Activated CD4-positive, alpha-beta T cell treated with anti-CD3 and anti-CD28 coated beads, Interleukin-2, amount 50 U/mL, for 24 hours (primary cell): ENCODE measurements at places on chromosomes 2 and 18.

DNA sequence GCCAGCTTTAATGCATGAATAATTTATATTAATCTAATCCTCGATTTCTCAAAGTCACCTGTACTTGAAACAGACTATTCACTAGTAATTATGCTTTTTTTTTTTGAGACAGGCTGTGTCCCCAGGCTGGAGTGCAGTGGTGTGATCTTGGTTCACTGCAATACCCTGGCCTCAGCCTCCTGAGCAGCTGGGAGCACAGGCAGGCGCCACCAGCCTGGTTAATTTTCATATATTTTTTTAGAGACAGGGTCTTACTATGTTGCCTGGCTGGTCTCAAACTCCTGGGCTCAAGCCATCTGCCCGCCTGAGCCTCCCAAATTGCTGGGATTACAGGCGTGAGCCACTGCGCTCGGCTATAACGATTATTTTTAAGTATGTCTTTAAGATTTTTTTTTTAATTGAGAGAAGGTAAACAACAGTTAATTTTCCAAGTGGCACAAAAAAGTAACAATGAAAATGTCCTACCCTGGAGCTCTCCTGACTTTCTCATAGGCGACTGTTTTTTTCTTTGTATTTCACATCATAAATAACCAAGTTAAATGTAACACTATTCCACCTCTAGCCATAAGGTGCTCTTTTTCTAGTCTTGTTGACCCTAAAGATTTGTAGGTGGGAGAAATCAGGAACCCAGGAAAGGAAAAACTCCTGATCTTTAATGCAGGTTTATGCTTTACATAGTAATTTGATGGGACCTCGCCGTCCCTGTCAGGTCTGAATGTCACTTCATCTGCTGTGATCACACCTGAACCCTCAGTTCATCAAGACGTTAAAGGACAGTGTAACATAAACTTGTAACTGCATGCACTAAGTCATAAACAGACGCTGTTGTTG, 1.3 kb upstream of the ANKRD12 start:
- no peak for DNase-seq

DNA sequence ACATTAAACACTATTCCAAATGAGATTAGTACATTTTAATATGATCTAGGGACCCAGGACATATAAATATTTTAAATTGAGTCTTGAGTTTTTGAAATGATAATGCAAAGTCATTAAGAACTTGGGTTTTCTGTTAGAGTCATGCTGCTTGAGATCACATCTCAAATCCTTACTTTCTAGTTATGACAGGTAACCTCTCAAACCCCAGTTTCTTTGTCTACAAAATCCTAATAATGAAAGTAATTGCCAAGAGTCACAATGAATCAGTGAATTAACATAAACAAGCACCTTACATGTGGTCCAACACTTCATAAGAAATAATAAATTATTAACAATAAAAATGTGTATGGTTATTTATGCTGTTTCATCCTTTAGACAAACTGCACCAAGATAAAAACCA, 607.6 kb downstream of the LRP1B start:
- DNase-seq: no peak

DNA sequence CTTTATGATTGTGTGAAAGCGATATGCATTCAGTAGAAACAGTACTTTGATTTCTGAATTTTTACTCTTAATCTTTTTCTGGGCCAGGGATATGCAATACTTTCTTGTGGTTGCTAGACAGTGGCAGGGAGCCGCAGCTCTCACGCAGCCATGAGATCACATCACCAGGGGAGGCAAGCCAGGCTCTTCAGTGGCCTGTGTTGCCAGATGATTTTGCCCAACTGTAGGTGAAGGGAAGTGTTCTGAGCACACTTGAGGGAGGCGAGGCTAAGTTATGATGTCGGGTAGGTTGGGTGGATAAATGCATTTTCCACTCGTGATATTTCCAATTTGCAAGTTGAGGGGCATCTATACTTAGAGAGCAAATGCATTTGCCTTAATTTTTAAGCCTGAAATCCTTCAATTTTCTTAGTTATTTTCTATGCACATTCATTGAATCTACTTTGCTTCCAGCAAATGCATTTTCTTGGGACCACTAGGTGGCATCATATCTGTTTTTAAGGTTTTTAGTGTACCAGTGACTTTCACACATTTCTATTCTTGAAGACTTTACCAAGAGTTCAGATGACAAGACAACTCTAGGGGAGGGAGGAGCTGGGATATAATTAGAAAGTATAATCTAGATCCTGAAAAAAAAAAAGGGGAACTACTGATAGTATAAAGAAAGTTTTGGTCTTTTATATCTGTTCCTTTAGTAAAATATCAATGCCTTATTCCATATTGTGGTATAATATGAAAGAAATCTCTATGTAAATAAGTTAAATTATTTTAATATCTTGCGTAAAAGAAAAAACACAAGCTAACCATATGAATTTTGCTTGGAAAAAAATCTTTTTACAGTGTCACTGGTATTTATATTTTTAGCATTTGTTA, 643.3 kb downstream of the SOCS6 start:
- DNase-seq: no peak

DNA sequence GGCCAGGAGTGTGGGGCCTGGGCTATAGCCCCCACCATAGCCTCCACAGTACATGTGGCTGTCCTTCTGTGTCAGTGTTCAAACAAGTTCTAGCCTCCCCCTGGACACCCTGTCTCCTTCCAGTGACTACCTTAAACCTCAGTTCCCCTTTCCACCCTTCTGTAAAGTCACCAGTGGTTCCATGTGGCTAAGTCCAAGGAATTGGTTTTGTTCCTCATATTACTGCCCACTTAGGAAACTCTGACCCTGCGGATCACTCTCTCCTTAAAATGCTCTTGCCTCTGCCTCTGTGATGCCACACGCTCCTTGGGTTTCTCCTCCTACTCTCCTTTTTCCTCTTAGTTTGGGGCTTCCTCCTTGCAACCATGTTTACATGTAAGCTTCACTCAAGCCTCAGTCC, 27.8 kb upstream of the REL start:
- DNase-seq: no peak

- no peak for DNase-seq
These were observed 47.5 kb upstream of the TWSG1 start for GRCh38 chr18:9287036-9287435.

DNA sequence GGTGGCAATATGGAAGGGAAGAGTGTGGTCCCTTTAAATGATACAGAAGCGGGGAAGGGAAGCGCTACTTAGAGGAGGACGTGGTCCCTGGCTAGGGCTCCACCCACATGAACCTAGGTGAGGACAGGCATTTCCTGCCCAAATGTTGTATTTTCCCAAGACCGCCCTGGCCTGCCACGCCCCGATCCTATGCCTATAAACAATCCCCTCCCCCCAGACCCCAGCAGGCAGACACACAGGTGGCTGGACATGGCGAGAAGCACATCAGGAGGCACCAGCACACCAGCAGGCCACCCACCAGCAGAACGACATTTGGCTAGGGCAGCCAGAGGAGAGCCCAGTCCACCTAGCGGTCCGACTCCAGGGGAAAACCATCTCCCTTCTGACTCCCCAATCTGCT, 47.2 kb downstream of the METTL8 start:
- no peak for DNase-seq

- DNase-seq: no peak
These were observed 27.7 kb downstream of the SMAD7 start for GRCh38 chr18:48922801-48923730.

DNA sequence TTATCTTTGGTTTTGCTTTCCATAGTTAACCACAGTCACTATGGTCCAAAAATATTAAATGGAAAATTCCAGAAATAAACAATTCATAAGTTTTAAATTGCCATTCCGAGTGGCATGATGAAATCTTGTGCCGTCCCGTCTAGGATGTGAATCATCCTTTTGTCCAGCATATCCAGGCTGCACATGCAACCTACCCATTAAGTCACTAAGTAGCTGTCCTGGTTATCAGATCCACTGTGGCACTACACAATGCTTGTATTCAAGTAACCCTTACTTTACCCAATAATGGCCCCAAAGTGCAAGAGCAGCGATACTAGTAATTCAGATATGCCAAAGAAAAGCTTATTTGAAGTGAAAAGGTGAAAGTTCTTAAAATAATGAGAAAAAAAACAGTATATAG, 10.7 kb downstream of the USP34 start:
- DNase-seq: no peak

- no peak for DNase-seq
These were observed 78.6 kb downstream of the FAM228A start for GRCh38 chr2:24253303-24253919.

GRCh38 chr2:172998547-172999272, 76.9 kb upstream of the MAP3K20 start:
- no peak for DNase-seq

DNA sequence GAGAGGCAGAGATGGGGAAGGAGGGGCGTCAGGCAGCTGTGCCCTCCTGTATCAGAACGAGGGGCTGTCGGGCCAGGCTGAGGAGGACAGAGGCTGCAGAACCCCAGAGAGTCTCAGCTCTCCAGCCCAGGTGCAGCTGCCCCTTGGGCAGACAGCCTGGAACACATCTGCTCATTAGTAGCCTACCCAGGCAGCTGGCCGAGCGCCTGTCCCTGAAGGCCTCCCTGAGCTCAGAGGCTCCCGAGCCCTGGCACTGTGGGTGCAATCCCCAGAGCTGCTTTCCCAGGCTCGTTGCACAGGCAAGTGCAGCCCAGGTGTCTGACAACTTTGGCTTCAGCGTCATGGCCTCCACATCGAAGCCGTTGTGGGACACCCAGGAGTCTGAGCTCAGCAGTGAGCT, 13.1 kb upstream of the TMEM185B start:
- no peak for DNase-seq

DNA sequence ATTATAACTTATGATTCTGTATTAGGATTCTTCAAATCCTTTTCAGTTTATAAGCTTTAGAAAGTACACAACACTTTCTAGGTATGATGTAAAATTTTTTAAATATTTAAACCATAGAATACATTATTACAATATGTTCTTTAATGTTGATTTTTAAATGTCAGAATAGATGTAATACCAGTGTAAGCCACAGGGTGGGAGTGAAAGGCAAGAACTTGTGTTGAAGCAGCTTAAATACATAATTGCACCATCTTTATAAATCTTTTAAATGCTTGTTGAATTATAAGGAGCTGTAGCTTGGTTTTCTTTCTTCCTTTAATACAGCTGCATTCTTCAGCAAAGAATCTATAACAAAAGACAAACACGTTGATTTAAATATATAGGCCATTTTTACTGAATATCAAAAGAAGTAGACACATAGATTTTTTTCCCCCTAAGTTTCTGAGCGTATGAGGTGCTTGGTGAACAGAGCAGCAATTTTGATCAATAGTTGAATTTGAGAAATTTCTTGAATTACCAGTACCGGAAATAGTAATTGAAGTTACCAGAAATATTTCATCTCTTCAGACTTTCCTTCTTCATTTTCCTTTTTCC, 63.0 kb downstream of the TANK start:
- DNase-seq: no peak

- DNase-seq: no peak
These were observed 36.8 kb upstream of the C2orf74 start for GRCh38 chr2:61125123-61125710.

DNA sequence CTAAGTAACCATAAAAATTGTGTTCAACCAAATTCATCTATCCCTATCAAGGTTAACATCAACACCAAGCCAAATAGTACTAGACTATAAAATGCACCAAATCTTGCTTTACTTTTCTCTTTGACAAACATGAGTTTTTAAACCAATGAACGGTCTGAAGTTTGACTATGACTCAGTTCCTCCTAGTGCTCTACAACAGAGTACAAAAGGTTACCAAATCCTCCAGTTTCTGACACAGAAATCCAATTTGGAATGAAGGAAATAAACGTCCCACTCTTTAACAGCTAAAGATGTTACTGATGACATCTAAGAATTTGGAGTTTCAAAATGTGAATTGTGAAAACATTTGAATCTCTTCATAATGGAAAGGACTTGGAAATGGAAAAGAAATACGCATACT, 11.8 kb upstream of the ACVR1 start:
- no peak for DNase-seq
